ENCODE measurements at places on chromosomes 6 and 20.
A peak's percentile ranks its signal among the peaks of the same experiment; 100 is the strongest.

GRCh38 chr6:104728448-104728847 is 131.3 kb downstream of the HACE1 start:
- no peak for DNase-seq

DNA sequence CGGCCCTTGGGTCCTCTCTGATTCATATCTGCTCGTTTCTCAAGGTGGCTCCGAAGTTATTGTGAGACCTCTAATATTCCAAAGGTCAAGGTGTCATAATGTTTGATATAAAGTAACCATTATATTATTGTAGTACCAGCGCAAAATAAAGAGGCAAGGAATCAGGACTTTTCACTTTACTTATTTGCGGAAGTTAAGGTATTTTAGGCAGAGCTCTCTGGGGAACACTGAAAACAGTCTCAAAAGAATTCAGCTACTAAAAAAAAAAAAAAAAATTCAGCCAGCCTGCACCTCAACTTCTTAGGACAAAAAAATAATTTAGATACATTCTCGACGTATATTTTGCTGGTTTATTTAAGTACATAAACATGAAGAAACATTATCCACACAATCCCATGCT is 2.4 kb downstream of the OSER1 start:
- DNase-seq: no peak

- DNase-seq: no peak
These were observed 4.4 kb upstream of the VIP start for GRCh38 chr6:152746172-152746553.

DNA sequence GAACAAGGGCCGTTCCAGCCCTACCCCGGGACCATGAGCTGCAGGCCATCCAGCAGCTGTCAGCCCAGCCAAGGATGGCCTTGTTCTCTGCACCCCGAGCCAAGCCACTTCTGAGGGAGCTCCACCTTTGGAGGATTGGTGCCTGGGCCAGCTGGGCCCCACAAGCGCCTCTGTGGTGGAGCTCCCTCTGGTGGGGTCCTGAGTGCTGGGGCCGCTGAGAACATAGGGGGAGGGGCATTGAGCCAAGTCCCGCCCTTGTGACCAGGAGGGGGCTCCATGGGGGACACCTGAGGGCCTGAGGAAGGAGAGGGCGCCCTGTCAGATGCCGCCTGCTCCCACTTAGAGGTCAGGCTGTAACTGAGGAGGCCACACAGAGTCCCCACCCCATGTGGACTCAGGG is 43.2 kb downstream of the YTHDF1 start:
- no peak for DNase-seq

DNA sequence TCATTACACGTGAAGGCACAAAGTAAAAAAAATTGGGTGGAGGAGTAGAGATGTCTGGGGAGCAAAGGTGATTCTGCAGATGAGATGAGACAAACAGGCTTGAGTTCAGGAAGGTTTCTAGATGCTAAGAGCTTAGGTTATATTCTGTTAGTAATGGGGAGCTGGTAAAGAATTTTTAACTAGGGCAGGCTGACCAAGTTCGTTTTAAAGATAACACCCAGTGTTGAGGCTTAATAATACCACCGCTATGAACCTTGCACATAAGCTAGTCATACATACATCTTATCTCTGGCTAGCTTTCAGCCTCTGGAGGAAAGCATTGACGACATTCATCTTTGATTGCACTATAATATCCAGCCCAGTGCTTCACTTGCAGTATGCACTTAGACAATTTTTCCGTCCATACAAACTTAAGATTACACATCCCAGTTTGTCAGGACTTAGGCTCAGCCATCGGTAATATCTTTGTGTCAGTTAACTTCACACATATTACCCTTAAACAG is 12.1 kb downstream of the NHSL1 start:
- DNase-seq: no peak

DNA sequence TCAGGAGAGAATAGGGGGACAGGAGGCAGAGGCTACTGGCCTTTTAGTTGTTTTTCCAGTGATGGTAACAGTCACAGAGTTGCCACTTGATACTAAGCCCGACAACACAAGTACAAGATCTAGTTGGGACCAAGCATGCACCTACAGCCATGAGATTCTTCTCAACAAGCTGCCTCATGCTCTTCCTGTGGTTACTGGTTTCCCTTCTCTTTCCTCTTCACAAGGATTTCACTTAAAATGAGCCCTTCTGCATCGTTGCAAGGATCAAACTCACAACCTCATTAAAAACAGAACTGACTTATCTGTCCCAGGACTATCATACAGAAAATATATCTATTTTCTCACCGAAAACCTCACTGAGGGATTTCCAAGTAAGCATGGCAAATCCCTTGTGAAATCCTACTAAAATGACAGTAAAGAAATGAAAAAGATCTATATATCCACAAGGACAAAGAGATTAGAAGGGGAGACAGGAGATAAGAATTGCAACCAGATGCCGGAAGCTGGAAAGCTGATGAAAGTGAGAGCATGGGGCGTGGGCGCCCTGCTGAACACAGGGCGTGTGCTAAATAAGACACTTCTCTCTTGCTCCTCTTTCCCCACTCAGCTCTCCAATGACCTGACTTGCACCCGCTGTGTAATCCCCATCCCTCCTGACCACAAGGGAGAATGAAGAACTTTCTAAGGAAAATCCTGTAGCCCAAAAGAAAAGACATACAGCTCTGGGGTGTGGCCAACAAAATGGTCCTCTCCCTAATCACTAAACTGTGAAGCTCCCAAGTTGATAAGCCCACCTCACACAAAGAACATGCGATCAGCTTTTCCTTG is 13.4 kb downstream of the MTFR2 start:
- no peak for DNase-seq

DNA sequence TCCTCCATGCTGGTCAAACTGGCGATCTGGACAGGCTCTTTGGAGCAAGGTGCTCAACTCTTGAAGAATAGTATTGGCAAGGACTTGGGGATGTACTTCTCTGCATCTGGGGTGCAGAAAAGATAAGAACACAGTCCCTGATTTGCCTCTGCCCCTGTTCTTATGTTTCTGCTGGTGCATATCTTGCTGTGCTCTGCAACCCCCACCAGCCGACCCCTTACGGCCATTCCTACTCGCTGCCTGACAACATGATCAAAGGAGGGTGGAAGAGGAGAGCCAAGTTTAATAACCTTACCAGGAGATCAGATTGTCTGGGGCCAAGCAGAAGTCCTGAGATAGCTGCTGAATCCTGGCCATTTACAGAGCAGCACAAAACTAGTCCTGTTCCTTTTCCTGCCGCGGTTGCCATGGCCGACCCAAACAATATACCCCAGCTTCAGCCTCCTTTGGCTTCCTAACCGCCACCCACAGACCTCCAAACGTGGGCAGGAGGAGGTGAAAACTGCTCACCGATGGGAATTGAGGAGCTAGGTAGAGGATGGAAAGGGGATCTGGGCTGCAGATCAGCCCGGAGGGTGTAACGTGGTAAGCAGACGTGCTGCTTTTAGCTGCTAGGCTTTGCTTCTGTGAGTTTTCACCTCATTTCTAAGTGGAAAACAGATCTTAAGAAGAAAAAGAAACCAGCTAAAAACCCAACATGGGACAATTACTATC is 60.9 kb downstream of the ATXN1 start:
- peak; percentile 37 for DNase-seq

- DNase-seq: no peak
These were observed 380.3 kb downstream of the CDH26 start for GRCh38 chr20:60338556-60338955.

GRCh38 chr20:34262488-34263288 is 21.5 kb downstream of the ASIP start:
- DNase-seq: no peak

- DNase-seq: peak; percentile 32
These were observed 74.1 kb upstream of the PAK5 start for GRCh38 chr20:9912858-9913434.

DNA sequence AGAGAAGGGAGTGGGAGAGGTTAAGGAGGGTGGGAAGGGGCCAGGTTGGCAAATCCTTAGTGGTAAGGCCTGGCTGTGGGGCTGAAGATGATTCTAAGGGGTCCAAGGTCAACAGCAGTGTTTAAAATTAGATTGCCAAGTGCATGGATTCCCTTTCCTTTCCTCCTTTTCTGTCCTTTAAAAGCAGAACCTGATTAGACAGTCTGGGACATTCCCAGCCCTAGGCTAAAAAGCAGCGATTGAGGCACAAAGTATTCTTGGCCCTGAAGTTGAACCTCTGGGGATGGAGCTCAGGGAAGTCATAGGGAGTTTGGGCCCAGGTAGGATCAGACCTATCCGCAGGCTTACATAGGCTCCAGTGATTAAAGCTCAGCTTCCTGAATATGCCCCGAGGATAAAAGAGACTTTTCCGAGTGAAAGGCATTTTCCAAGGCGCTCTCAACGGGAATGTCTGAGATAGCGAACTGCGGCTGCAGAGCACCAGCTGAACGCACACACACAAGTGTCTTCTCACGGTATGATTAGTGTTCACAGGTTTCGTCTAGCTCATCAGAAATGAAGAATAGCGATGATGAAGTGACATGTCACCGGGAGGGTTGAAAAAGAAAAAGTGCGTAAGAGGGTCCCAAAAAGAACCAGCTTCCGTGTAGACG is 787 bp upstream of the CARMIL1 start:
- no peak for DNase-seq

- DNase-seq: peak; percentile 14
These were observed 128.0 kb upstream of the FAM83B start for GRCh38 chr6:54718541-54719023.

- DNase-seq: no peak
These were observed 13.4 kb upstream of the OCSTAMP start for GRCh38 chr20:46563860-46564221.

GRCh38 chr6:127131772-127132376 is 13.4 kb downstream of the RSPO3 start:
- DNase-seq: no peak

- no peak for DNase-seq
These were observed 62.1 kb upstream of the RGS17 start for GRCh38 chr6:153192943-153193885.

- DNase-seq: no peak
These were observed 305.0 kb upstream of the POU3F2 start for GRCh38 chr6:98529364-98529763.

DNA sequence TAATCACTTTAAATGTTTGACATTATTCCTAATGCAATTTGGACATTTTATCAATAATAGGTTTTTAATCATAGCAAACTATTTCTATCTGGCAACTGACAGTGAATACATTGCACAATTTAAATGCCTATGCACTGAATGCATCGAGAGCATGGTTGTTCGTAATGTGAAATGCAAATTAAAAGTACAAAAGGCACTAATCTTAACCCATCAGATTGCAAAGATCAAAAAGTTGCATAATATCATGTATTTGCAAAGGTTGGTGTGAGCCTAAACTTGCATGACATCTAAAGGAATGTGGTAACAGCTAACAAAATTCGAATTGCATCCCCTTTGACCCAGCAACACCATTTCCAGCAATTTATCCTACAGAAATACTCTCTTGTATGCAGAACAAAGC is 469.9 kb upstream of the IRAK1BP1 start:
- DNase-seq: no peak

GRCh38 chr6:105161421-105161820 is 18.4 kb downstream of the POPDC3 start:
- DNase-seq: no peak

- DNase-seq: no peak
These were observed 31.3 kb downstream of the C20orf203 start for GRCh38 chr20:32642257-32643046.

- DNase-seq: no peak
These were observed 191.7 kb upstream of the RIN2 start for GRCh38 chr20:19566226-19566945.

GRCh38 chr6:29524444-29525310 is 34.9 kb downstream of the UBD start:
- no peak for DNase-seq

GRCh38 chr20:20668639-20669038 is 43.8 kb downstream of the RALGAPA2 start:
- DNase-seq: peak; percentile 25

- no peak for DNase-seq
These were observed 63.3 kb downstream of the YTHDF1 start for GRCh38 chr20:63152322-63153253.

GRCh38 chr6:20664250-20664649 is 130.0 kb downstream of the CDKAL1 start:
- no peak for DNase-seq

GRCh38 chr6:167565388-167565787 is 240.5 kb downstream of the TTLL2 start:
- DNase-seq: no peak

- DNase-seq: no peak
These were observed 53.9 kb downstream of the ECT2L start for GRCh38 chr6:138849791-138850190.

GRCh38 chr6:134882426-134883038 is 67.4 kb downstream of the ALDH8A1 start:
- peak; percentile 38 for DNase-seq

- DNase-seq: no peak
These were observed 490 bp downstream of the JAG1 start for GRCh38 chr20:10673176-10673841.

GRCh38 chr6:52381249-52381648 is 19.3 kb downstream of the PAQR8 start:
- no peak for DNase-seq

- DNase-seq: no peak
These were observed 96.7 kb upstream of the LAMP5 start for GRCh38 chr20:9417665-9418064.

- DNase-seq: peak; percentile 7
These were observed 106.4 kb downstream of the RALGAPA2 start for GRCh38 chr20:20606050-20606449.

DNA sequence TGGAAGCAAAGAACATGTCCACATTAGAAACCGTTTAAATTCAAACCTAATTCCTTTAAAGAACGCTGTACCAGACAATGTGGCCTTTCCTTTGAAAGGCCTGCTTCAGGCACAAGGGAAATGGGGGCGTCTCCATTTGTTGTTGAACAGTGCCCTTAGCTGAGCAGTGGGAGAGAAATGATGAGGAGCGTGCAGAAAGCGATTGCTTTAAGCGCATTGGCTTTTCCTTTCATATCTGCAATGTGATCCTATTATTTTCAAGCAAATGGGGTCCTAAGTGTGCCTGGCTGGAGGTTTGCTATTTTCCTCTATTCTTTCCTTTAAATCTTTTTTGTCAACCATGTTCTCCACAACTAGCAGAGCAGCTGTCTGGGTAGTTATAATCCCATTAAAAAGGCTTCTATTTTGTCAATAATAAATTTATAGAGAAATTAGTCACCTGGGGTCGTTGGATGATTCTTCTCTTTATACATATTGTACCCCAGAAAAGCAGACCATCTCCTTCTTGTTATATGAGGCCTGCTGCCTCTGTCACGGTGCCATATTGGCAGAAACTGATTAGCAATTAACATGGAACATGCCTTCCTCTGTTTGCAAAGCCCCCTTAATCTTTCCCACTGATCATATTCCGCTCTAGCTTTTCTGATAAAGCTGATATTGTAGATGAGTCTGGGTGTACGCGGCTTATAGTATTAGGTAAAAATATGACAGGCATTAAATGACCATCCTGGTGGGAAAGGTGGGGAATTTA is 151.1 kb upstream of the JAG1 start:
- no peak for DNase-seq

GRCh38 chr6:30520522-30520921 is 31.2 kb downstream of the HLA-E start:
- DNase-seq: no peak

- no peak for DNase-seq
These were observed 600.5 kb upstream of the EYS start for GRCh38 chr6:66307490-66307889.
